GM12865 (cell line): ENCODE measurements at places on chromosomes 5 and 9.

GRCh38 chr9:17888066-17888465 lies 309.2 kb downstream of the SH3GL2 start:
- DNase-seq = no peak

GRCh38 chr5:67679184-67679841 lies 482.7 kb upstream of the CD180 start:
- no peak for DNase-seq

- no peak for DNase-seq
These were observed 11.5 kb upstream of the C5orf58 start for GRCh38 chr5:170221327-170221741.

GRCh38 chr5:153654504-153655200 lies 164.2 kb downstream of the GRIA1 start:
- DNase-seq = no peak

DNA sequence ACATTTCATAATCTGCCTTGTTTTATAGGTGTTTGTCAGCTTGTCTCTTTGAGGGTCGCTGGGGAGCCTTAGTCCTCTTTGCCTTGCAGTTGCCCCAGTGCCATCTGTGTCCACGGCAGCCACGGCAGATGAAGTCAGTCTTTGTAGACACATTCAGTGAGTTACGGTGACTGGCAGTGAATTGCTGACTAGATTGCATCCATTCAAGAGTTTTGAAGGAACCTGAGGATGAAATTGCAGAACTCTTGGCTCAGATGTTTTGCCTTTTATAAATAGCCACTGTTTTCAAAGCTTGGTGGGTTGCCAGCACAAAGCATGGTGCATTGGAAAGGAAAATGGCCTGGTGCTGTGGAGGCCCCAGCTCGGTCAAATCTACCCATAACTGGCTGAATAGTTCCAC lies 125.6 kb downstream of the TRIO start:
- DNase-seq = no peak

- DNase-seq = no peak
These were observed 302.2 kb downstream of the DIRAS2 start for GRCh38 chr9:90340421-90340820.

DNA sequence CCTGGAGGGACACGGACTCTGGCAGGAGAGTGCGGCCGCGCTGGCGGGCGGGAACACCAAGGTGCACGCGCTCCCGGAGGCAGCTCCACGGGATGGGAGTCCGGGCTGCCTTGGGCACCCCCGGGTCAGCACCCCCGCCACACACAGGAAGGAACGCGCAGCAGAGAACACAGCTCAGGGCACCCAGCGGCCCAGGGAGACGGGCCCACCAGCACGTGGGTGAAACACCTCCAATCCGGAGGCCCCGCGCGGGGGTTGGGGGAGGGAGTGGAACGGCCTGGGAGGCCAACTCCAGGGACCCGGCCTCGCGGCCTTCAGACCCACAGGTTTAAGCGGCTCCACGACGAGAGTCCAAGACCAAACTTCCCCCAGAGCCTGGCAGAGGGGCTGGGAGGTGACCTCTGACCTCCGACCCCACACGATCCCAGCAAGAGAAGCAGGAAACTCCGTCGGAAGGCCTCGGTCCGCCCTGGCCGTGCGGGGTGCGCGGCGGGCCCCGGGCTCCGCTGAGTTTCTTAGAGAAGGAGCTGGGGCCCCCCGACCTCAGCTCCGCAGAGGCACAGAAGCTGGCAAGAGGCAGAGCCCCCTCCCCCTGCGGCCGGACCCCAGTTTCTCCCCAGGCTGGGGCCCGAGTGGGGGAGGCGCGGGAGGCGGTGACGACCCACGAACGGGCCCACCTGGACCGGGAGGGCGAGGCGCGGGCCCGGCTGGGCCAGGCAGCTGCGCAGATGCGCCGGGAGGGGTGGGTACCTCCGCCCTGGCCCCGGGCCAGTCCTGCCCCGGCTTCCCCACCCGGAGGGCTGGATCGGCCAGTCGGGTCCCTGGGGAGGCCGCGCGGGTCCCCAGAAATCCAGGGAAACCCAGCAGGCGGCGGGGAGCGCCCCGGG lies 851 bp downstream of the NACC2 start:
- DNase-seq = no peak

GRCh38 chr5:138632900-138633489 lies 57.8 kb upstream of the HSPA9 start:
- peak; percentile 59 for DNase-seq

DNA sequence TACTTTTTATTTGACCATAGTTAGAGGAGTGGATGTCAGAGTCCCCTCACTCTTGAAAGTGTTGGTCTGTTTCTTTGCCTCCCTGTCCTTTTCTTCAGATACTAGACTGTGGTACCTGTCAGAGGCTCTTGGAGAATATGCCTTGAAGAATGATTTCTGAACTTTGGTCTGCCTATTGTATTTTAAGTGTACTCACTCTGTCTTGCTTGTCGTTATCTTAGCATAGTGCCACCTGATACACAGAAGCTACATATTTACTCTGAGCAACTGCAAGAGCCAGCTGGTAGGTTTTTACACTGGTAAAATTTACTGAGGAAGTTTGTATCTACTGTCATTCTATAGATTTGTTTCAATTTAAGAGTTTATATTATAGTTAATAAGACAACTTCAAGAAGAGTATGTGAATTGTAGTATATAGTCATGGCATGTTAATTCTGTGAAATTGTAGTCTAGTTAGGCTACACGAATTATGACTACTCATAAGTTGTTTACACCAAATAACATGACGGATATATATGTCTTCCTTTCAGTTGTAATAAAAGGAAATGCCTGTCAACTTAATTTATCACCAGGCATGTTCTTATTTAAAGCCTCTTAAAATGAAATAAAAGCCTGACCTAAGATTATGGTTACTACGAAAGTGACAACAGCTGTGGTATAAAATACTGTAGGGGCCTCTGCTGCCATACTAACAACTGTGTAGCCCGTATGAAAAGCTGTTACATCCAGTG lies 201.7 kb downstream of the KDM4C start:
- DNase-seq = no peak

DNA sequence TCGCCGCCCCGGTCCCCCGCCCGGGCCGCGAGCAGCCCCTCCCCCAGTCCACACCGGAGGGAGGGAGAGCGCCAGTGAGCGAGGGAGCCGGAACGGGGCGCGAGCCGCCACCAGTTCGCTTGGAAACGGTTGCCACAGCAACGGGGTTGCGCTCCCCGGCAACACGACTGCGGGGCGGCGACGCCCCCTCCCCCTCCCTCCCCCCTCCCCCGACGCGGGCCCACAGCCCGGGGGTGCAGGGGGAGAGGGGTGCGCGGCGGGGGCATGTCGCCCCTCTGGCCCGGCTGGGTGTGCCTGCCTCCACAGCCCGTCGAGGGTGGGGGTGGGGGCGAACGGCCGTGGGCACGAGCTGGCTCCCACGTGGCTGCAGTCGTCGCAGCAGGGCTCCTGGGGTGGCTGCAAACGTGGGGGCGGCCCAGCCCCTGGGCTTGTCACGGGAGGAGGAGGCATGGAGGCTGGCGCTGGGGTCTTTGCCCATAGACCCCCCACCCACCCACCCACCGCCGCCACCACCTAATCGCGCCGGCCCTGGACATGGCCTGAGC lies 524 bp downstream of the PRR7 start:
- peak; percentile 81 for DNase-seq

DNA sequence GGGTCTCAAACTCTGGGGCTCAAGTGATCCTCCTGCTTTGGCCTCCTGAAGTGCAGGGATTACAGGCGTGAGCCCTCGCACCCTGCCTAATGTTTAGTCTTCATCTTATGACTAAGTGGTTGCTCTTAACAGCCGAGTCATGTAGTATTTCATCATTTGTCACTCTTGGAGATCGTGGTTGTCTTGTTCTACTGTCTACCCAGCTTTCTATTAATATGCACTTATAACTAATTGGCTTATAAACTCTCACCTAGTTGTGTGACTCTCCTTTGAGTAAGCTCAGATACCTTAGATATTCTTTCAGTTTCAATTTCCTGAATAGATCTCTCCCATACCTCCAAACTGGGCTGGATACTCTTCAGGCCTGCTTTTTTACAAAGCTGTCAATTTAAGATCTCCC lies 19.9 kb downstream of the SLC44A1 start:
- DNase-seq = peak; percentile 13

- DNase-seq = no peak
These were observed 291.6 kb downstream of the DOCK8 start for GRCh38 chr9:506281-506680.

DNA sequence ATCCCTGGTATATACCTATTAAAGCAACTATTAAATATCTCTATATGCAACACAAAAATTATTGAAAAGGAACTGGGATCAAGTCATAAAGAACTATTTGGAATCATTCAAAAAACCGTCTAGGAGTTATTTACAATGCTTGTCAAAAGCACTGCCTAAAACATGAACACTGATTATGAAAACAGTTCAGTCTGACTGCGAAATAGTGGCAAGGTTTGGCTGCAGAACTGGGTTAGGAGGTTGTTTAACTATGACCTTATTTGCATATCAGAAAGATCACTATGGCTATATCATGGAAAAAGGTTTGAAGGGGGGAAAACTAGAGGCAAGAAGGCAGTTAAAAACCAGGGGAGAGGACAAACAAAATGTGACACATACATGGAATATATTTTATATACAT lies 12.0 kb downstream of the FBXW2 start:
- DNase-seq = no peak

- DNase-seq = no peak
These were observed 42.5 kb downstream of the TMEM174 start for GRCh38 chr5:73215531-73215890.

- peak; percentile 86 for DNase-seq
These were observed 49.2 kb downstream of the EBF1 start for GRCh38 chr5:159050316-159051143.
